ENCODE measurements at places on chromosomes 4 and X. TPM values are rescaled to one million over a fixed set of nuclear protein-coding genes. Genes with fewer than 3 reads are reported as not detected.
A peak's percentile ranks its signal among the peaks of the same experiment; 100 is the strongest.

Gene FRG2
- total RNA-seq, result not detected

GRCh38 chr4:70838666-70839588 lies 763 bp downstream of the GRSF1 start:
- peak; percentile 24 for DNase-seq

- no peak for DNase-seq
Measured at GRCh38 chr4:78747475-78747922, 28.7 kb upstream of the BMP2K start.

Gene CXCL8
- 0.98 TPM for total RNA-seq

DNA sequence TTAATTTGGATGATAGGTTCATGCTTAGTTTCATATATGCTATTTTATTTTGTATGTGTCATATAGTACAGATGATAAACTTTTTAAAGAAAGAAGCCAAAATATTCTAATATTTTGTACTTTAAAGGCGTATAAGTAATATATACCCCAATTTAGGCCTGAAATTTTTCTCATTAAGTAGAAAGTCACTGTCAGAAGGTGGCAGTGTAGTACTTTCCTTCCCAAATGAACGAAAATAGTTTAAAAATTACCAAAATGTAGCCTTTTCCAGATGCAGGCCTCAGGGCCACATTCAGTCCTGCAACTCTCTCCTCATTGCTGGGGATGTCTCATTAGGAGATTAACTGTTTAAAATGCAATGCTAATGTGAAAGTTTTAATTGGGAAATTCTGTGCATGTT lies 1263.6 kb downstream of the C4orf33 start:
- no peak for DNase-seq

Gene MAGEB6
- not detected for total RNA-seq

- no peak for DNase-seq
Measured at GRCh38 chr4:124499261-124499660, 213.3 kb downstream of the ANKRD50 start.

DNA sequence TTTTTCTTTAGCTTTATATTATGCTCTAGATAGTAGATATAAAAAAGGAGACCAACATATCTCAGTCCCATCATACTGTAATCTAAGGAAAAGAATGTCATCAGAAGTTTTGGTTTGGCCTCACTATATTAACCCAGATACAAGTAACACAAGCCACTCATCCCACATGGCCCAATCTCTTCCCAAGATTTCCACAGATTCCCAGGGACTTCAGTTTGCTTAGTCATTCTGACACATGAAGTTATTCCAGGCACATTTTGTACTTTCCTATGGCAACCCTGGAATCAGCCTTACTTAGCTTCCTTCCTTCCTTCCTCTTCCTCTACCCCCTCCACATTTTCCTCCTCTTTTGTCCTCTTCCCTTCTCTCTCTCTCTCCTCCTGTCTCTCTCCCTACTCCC lies 21.7 kb upstream of the DCLK2 start:
- no peak for DNase-seq

- no peak for DNase-seq
Measured at GRCh38 chr4:57044996-57045395, 65.2 kb downstream of the IGFBP7 start.

Gene CHST7
- total RNA-seq, result 35.6 TPM

Gene FOXP3
- not detected for total RNA-seq

DNA sequence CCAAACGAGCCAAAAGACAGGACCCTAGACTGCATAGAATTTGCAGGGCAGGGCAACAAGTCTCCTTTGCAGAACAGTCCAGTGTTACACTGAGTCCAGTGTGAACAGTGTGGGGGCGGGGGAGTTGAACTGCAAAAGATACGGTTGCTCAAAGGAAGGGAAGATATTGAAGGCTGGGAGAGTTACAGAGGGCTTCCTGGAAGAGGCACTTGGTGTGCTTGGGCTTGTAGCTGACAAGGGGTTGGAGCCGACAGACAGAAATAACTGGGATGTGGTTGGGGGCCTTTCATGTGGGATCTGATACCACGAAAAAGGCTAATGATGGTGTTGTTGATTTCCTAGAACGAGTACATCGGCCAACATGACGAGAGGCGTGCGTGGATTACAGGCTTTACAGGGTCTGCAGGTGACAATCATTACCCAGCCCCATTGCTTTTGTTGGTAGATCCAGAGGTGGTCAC lies 6.1 kb downstream of the XPNPEP2 start:
- DNase-seq, result no peak

DNA sequence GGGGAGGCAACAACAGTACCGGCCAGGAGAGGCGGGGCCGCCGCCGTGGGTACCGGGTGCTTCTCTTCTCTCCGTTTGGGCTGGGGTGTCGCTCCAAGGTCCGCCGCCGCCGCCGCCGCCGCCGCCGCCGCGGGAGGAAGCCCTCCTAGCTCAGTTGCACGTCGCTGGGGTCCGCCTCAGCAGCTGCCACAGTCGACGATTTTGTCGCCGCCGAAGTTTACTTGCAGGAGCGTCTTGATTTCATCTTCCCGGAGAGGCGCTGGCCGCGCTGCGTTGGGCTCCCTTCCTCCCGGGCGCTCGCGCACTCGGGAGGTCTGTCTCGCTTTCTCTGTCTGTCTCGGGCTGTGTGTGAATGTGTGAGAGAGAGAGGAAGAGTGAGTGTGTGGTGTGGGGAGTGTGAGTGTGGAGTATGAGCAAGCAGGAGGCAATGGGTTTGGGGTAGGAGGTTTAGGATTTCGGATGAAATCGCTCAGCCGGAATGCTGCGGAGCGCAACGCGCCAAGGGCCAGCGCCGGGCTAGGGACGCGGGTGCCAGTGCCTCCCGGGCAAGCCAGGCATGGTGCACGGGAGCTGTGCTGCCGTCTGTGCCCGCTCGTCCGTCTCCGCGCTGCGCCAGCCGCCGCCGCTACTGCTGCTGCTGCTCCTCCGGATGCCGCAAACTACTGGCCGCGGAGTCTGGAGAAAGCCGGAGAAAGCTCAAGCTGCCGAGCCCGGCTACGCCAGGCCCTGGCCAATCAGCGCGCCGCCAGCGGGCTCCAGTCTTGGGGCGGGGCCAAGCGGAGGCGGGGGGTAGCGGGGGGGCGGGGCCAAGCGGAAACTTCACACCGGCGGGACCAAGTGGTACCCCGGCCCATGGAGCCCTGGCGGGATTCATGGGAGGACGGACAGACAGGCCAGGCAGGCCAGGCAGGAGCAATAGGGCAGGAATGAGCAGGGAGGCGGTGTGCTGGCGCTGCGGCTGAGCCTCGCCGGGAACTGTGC lies at the start of gene PCDH19:
TSS of gene PCDH19 (minus strand) at position 664 of the 981 bp plus-strand sequence. CDS start 1,676 bp downstream, outside the sequence.
- DNase-seq, result peak; percentile 27

DNA sequence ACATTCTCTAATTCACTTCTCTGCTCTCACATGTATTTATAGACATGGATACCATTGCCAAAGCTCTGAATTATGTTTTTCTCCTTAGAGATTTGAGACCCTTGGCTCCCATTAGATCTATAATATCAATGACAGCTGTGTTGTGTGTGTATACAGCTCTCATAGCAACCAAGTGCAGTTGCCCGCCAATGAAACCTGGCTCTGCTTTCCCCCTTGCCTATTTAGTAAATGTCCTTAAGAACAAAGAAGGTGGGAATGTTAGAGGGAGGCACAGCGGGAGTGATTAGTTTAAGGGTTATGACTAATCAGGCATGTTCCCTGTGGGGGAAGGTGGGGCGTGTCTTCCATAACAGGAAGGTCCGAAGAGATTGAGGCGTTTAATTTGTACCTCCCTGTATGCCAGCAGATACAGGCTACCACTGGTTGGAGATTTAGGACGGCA lies 100.5 kb upstream of the TBC1D9 start:
- no peak for DNase-seq

Gene STK32B
- 2.3 TPM for total RNA-seq

- DNase-seq, result no peak
Measured at GRCh38 chrX:115333446-115333845, 43.9 kb downstream of the LUZP4 start.

- DNase-seq, result no peak
Measured at GRCh38 chr4:26105815-26106699, 192.0 kb downstream of the SMIM20 start.

- DNase-seq, result no peak
Measured at GRCh38 chrX:41167888-41168287, 82.6 kb downstream of the USP9X start.

Gene CLGN
- total RNA-seq, result 0.90 TPM

DNA sequence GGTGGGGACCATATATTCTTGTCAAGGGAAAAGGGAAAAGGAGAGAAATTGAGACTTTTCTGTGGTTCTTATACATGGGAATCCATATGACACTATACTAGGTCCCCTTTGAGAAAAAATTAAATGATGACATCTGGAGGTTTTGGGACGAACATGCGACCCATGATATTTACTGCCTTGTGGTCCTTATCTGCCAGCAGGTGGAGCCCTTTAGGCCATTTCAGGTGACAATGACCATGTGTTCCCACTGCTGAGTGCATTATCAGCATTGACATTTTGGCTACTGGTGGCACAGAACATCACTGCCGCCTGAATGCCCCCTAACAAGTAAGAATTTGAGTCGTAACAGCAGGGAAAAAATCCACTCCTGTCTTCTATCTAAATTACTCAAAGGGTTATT lies 843.4 kb downstream of the FSTL5 start:
- DNase-seq, result no peak

Gene CDX4
- not detected for total RNA-seq

DNA sequence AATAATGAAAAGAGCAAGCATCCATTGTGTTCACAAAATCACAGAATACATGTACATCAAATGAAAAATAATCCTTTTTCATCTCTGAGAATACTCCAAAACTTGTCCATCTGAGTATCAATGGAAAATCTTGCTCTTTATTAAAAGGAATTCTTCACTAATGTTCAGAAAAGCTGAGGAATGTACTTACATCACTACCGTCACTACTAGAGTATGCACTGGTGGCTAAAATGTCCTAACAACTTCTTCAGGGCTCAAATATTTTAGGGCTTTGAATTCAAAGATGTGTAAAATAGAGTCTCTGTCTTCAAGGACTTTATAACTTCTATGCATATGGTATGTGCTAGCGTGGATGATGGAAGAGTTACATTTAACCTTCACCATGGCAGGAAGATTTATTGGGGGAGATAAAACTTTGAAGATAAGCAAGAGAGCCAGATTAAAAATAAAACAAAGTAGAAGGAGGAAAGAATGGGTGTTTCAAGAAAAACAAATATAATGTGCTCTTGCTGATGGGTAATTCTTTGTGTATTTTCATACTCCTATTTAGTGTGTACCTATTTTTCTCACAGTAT lies 55.1 kb downstream of the DMD start:
- no peak for DNase-seq

GRCh38 chrX:37824491-37825214 lies 22.7 kb downstream of the DYNLT3 start:
- DNase-seq, result no peak

DNA sequence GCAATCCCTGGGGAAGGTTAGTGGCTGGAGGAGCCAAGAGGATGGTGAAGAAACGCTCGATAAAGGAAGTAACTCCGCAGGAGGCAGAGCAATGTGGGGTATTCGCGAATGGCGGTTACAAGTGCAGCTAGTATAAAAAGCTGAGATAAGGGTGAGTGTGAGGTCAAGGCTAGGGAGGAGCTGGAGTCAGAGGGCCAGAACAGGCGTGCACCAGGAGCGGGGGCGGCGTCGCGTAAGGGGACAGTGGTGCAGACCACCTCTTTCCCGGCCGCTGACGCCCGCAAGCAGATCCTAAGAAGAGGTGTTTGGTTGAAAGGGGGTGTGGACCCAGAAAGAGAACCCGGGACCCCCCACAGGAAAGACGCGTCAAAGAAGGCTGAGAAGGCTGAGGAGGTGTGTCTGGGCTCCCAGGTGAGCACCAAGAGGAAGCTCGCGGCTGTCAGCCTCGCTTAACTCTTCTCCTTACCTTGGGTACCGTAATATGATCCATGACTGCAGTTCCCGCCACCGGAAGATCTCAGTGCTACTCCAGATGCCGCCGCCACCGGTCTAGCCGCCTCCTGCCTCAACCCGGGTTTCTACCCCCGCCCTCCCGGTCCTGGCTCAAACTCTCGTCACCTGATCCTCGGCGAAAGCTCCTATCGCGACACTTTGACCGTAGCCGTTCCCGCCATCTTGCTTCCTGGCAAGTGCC lies at the start of gene MTMR8:
TSS of gene MTMR8 (minus strand) at position 579 of the 694 bp plus-strand sequence. CDS start at position 490, 89 bp downstream.
- DNase-seq, result peak; percentile 61

DNA sequence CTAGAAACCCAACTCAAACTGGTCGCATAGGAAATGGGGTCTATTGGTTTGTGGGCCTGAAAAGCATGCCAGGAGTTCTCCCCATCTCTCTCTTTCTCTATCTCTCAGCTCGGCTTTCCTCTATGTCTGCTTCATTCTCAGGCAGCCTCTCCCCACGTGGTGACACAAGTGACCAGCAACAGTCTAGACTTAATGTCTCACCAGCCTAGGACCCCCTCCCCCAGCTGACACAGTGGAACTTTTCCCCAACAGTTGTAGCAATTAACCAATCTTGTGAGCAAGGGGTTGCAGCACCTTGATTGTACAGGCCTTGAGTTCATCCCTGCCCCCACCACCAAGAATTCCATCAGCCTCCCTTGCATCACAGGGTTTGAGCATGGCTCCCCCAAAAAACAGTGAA lies 159.8 kb upstream of the KIT start:
- no peak for DNase-seq

Gene SLC10A7
- total RNA-seq, result 10.6 TPM

DNA sequence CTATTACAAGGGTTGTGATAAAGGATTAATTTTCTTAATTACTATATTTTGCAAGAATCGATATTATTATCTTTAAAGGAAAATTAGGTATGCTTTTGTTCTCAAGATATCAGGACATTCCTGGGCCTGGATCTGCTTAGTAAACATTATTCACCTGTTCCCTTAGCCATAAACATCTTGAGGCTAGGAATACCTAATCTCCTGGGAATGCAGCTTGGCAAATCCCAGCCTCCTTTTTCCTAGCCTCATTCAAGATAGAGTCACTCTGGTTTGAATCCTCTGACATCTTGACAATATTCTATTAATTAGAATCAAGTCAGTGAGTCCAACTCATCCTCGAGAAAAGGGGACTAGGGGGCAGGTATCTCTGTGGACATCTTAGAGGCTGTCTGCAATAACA lies 327.1 kb downstream of the STIM2 start:
- no peak for DNase-seq

DNA sequence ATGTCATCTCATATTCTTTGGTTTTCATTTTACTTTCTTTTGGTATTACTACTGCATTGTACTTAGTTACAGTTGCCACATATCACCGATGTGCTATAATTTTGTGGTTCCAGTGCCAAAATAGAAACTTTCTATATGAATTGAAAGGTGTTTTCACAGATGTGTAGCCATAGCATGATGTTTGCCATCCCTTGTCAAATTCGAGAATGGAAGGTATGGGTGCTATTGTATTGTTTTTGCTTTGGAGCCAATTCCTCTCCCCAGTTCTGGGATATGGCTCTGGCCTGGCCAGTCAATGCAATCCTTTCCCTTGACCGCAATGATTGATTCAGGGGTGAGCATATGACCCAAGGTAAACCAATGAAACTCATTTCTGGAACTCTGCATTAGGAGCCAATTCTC lies 86.2 kb upstream of the RPS6KA3 start:
- no peak for DNase-seq

GRCh38 chrX:48153769-48154168 lies 23.3 kb downstream of the SPACA5B start:
- no peak for DNase-seq

Gene FAM156B
- 80.8 TPM for total RNA-seq

- DNase-seq, result no peak
Measured at GRCh38 chrX:29065477-29065876, 478.2 kb downstream of the IL1RAPL1 start.
